ENCODE measurements at places on chromosomes 2 and 18.

- DNase-seq, result no peak
These were observed 43.2 kb upstream of the ITPRID2 start for GRCh38 chr2:181848261-181848886.

DNA sequence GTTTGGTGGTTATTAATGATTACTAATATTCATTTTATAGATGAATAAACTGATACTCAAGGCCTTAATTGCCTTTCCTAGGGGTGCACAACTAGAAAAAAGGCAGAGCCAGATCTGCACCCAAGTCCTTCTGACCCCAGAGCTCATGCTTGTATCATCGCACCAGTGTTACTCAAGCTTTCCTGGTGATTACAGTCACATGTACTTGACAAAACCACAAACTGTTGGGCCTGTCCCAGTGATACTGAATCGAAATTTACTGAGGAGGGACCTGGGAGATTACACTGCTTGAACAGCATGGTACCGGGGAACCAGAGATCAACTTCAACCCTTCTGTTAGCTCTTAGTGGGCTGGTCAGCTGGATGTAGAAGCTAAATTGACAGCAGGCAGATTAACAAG, 33.7 kb downstream of the FASTKD2 start:
- DNase-seq, result no peak

- DNase-seq, result no peak
These were observed 201.0 kb upstream of the SALL3 start for GRCh38 chr18:78778651-78779050.

- no peak for DNase-seq
These were observed 280.1 kb downstream of the NEDD4L start for GRCh38 chr18:58323866-58324762.

DNA sequence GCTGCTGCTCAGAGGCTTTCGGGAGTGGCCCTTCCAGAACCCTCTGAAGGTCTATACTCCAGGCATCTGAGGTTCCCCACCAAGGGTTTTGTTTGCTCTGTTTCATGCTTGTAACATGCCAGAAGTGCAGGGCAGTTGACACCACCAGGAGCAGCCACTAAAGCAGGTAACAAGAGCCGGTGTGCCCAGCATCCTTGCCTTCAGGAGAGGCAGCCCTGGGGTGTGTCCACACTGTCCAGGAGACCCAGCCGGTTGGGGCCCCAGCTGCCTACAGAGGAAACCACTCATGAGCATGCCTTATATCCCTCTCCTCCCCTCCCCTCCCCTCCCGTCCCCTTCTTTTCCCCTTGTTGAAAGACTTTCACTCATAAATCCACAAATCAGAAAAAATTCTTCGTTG, 93.1 kb downstream of the CD8B2 start:
- no peak for DNase-seq

- DNase-seq, result no peak
These were observed 59.3 kb upstream of the MGAT4A start for GRCh38 chr2:98790221-98790620.

GRCh38 chr18:2102022-2102421, 469.3 kb downstream of the METTL4 start:
- no peak for DNase-seq

DNA sequence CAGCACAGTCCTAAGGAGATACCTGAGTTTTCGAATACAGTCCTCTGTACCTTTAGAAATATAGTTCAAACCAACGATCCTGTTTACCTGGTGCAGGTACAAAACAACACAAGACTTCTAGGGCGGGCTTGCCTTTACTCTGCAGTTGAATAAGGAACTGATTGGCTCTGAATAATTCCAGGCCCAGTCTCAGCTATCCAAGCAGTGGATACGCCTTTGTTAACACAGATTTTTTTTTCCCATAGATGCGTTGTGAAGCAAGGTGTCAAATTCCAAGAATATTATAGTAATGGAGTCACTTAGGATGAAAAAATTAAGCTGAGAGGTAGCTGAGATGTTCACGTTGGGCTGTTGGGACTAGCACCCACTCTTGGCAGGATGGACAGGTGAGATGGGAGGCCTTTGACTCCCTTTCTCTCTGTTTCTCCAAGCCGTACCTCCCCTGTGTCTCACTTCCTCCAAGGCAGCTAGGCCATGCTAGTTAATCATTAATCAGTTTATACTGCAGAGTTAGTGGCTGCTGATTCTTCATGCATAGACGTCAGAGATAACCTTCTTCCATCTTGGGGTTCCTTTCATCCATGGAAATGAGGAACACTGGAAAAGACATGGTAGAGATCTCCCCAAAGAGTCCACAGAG, 380.8 kb upstream of the ACVR2A start:
- no peak for DNase-seq

DNA sequence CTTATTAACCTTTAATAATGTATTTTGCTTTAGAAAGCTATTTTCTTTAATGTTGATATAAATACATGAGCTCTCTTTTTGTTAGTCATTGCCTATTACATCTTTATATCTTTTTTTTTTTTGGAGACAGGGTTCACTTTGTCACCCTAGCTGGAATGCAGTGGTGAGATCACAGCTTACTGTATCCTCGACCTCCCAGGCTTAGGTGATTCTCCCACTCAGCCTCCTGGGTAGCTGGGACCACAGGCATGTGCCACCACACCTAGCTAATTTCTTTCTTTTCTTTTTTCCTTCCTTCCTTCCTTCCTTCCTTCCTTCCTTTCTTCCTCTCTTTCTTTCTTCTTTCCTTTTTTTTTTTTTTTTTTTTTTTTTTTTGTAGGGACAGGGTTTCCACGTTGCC, 15.4 kb downstream of the NAB1 start:
- no peak for DNase-seq

GRCh38 chr2:6071519-6071918, 379.3 kb downstream of the SOX11 start:
- DNase-seq, result no peak

- no peak for DNase-seq
These were observed 50.6 kb upstream of the GPC1 start for GRCh38 chr2:240384711-240385450.

DNA sequence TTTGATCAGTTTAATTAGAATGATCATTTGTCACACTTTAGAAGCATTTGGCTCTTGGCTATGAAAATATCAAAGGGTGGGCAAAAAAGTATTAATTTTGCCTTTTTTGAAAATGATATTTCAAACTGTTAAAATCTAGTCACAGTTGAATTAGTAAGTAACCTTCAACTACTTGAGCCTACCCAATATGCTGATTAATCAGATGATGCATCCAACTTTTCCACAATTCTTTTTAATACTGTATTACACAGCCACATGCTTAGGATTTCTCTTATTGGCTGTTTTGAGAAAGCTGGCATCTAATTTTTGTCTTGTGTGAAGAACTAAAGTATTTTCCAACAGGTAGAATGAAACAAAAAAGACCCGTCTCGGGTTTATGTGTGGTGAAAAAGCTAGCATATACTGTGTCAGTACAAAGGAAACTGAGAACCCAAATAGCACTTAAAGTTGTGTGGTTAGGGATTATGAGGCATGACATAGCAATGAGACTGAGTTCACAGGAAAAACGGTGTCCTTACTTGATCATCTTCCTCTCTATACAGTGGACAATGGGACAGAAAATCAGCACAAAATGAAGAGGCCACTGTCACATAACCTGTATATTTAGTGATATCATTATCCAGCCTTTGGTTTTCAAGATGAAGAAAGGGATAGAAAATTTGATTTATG, 11.7 kb downstream of the OSBPL6 start:
- DNase-seq, result no peak

DNA sequence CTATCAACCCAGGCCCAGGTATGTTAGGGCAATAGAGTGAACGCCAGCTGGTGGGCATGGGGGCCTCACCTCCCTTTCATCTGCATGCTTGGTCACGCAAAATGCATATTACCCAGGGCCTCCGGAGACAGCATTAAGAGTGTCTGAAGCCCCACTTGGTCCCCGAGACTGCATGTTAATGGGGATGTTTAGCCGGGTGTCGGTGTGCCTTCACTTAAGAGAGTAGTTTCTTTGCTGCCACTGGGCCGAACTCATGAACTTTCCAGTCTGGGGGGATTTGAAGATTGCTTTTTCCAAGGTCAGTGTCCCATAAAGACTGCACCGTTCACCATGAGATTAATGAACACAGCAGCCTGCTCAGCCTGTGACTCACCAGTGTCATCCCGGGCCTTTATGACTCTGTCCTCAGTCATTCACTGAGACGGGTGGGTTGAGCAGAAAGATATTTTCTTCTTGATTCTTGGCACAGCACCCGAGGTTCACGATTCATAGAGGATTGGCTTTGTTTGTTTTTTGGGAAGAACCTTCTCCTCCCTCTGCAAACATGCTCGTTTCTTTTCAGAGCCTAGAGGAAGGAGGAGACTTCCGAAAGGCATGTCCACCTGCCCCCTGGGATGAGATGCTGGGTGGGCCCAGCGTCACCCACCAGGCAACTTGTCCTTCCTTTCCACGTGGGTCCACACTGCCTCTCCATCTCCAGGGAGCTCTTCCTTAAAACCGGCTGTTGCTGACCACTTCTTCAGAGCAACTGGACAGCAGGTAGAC, 199.1 kb downstream of the GLI2 start:
- no peak for DNase-seq

- DNase-seq, result no peak
These were observed 63.2 kb upstream of the SPAG16 start for GRCh38 chr2:213220967-213221603.

DNA sequence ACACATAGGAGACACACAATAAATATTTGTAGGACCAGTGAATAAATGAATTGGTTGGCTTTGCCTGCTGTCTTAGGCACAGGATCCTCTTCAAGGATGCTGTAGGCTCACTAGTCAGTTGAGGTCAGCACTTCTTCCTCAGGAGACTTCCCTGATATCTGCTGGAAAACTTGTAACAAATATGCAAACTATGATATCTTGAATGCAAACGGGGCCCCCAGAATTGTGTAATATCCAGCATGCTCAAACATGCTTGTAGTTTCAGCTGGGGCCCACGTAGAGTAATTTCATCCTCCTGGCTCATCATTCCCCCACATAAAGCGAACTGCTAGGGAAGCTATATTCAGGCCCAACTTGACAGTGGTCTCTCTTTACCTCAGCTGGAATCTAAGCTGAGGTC, 43.6 kb downstream of the POLE4 start:
- DNase-seq, result no peak

GRCh38 chr18:55998801-55999385, 410.9 kb upstream of the TCF4 start:
- DNase-seq, result no peak

- DNase-seq, result no peak
These were observed 1211.7 kb upstream of the ACVR2A start for GRCh38 chr2:146633159-146633558.

DNA sequence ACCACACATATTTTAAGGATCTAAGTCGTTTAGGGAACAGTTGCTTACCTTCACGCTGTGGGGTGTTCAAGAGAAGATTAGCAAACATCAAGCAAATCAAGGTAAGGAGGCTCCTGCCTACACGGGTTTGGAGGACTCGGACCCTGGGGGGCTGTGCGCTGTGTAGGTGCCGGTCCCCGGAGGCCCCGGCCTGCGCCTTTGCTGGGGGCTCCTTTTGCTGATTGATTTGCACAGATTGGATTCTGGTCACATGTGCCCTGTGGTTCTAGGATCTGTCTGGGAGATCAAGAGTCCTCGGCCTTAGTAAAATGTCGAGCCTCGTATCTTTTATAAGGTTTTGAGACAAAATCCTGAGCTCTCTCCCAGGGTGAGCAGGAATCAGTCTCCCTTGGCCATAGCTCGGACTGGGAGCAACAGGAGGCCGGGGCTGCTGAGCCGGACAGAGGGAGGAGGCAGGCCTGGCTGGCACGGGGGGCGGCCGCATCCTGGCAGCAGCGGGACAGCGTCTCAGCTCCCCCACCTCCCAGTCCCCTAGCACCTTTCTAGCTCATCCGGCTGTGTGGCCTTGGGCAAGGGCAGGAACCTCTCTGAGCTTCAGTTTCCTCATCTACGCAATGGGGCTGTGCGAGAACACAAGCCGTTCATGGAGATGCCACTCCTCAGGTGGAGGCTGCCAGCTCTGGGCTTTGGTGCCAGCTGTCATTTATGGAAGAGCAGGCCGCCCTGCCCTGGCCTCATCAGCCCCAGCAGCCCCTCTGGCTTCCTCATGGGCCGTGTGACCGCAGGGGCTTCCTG, 147.2 kb downstream of the MBP start:
- no peak for DNase-seq

DNA sequence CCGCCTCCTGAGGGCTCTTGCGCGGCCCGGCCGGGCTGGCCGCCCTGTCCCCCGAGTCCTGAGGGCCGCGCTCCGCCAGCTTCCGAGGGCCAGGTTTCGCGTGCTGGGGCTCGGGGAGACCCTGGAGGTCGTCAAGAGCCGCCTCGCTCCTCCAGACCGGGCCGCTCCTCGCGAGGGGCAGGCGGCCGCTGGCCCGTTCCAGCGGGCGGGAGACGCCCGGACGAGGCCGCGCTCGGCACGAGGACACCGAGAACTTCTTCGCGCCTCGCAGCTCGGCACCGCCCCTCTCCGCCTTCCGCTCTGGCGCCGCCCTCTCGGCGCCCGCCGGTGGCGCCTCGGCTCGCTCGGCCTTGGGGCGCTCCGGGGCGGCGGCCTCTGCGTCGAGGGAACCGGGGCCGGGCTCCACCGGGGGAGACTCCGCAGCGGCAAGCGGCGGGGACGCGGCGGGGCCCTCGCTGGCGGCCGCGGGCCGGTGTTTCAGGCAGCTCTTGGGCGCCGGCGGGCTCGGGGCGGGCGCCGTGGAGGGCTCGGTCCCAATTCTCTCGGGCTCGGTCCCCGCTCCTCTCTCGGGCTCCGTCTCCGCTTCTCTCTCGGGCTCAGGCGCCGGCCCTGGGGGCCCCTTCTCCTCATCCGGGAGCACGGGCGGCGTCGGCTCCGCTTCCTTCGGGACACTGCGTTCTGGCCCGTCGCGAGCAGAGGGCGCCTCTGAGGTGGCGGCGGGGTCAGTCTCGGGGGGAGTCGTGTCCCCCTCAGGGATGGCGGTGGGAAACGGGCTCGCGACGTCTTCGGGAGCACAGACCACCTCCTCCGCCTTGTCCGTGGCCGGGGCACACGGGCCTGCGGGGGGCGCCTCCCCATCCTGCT, 91.6 kb upstream of the MGAT4A start:
- DNase-seq, result peak; percentile 84

GRCh38 chr18:77000527-77000926, 132.1 kb downstream of the MBP start:
- DNase-seq, result peak; percentile 63

DNA sequence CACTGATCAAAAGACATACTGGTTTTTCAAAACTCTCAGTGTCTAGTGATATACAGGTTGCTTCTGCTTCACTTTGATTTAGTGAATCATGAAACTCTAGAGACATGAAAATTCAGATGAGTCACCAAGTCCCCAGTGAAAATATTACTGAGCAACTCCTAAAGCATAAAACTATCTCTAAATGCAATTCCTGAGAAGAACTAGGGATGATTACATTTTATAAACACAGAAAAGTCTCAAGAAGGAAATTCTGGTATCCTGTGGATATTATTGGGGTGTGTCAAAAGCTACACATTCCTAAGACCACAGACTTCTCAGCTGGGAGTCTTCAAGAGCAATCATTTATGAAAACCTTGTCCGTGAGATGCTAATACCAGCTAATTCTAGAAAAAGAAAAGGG, 9.7 kb downstream of the LRRTM4 start:
- no peak for DNase-seq

- no peak for DNase-seq
These were observed 87.4 kb downstream of the GAREM1 start for GRCh38 chr18:32383050-32383819.
